ENCODE measurements at places on chromosomes 11 and 22.

DNA sequence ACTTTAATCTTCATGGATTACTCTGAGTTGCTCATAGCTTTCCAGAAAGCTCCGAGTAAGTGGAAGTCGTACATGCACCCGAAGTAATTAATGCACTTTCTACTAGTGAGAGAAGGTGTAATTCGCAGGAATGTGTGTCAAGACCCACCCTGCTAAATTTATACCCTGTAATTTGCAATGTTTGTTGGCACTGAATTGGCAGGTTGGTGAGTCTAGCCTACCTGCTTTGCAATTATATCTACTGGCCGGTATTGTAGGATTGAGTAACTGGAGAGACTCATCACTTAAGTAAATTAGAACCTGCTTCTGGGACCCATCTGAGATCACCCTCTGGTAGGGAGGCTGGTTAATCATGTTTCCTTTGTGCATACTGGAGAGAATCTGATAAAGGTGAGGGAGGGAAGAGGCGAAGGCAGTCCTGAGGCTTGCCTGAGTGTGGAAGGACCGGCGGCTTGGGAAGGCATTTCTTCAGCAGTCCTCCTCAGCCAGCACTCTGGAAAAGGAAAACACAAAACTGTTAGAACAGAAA is 63.3 kb downstream of the LDLRAD3 start:
- H3K27ac ChIP-seq, result no peak overlapping the region
- no peaks in the 10 kb centered on the region for H3K36me3 ChIP-seq
- peaks cover 34% of the 10 kb centered on the region for H3K4me1 ChIP-seq

- no peaks in the 10 kb centered on the region for H3K27me3 ChIP-seq
- no peaks in the 10 kb centered on the region for H3K36me3 ChIP-seq
- peak overlapping the region; percentile 89 for H3K27ac ChIP-seq
- peak; percentile 93 for DNase-seq
- H3K4me3 ChIP-seq, result peak overlapping the region; percentile 49
- peaks cover 6% of the 10 kb centered on the region for H3K4me1 ChIP-seq
These were observed 38.0 kb downstream of the ETS1 start for GRCh38 chr11:128549256-128549944.

DNA sequence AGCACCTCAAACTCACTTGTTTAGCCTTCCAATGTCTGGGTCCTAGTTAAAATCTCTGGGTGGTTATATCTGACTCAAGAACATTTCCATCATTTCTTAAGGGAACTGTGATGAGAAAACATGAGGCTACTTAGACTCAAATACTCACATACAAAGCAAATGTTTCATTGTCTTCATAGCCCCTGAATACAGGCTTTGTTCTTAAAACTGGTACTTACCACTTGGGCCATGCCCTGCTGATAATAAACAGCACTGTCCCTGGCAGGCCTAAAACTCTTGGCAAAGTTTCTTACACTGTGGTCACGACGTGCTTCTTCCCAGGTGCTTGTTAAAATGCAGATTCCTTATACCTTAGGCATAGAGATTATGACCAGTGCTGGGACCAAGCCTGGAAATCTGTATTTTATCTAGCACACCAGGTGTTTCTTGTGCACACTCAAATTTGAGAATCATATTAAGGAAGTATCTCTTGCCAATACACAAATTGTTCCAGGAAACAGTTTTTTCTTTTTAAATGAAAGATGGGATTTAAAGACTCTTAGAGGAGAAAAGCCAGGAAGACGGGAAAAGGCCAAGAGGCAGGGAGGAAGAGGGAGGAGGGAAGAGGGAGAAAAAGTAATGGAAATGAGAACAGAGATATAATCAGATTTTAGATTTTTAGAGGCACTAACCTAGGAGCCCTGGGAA is 287.9 kb upstream of the MPPED2 start:
- no peak overlapping the region for H3K27ac ChIP-seq
- H3K4me3 ChIP-seq, result no peak overlapping the region

DNA sequence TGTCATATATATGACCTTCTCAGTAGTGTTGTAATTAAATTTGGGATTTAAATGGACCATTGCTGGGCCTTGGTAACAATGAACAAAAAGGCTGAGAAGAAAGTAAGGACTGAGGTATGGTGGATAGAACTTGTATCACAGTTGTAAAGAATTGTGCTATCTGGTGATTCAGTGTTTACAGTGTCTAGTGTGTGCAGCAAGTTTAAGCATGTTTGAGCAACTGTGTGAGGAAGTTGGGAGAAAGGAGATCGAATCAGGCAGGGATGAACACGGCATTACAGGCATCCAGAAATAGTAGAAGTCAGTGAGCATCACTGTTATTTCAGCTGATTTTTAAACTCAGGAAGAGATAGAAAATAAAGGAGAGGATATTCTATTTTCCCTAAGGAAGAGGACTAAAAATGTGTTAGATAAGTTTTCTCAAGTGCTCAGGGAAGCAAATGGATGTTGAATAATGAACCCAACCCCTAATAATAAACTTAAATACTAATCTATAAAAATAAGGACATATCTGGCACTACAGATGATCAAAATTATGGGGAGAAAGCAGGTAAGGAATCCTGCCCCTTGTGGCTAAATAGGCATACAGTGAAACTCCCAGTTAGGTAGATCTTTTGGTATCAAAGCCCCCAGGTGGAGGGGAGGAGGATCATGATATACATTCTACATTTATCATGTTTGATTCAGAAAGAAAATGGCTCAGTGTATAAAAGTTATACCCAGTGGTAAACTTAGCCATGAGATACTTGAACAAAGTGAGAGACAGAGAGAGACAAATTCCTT is 361.0 kb upstream of the ANO3 start:
- H3K4me1 ChIP-seq, result no peaks in the 10 kb centered on the region
- no peaks in the 10 kb centered on the region for H3K27me3 ChIP-seq
- no peak for DNase-seq
- no peaks in the 10 kb centered on the region for H3K36me3 ChIP-seq
- no peak overlapping the region for H3K4me3 ChIP-seq

DNA sequence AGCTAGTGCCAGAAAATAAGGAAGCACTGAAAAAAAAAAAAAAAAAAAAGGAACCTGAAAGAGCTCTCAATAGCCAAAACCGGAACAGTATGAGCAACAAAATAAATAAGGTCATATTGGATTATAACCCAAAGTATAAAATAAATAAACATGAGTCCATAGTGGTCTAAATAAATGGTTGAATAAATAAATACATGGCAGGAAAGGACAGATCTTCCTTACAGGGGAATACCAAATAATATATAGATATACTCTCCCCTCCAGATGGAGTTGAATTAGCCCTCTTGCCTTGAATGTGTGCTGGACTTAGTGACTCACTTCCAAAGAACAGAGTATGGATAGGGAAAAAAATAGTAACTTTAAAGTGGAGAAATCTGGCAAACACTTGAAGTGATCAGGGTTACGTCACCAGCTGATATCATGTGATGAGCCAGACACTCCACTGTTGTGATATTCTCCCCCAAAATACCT is 14.3 kb upstream of the ARRB1 start:
- no peak for DNase-seq
- H3K4me1 ChIP-seq, result no peaks in the 10 kb centered on the region
- no peaks in the 10 kb centered on the region for H3K36me3 ChIP-seq
- H3K4me3 ChIP-seq, result no peak overlapping the region
- H3K27me3 ChIP-seq, result no peaks in the 10 kb centered on the region

DNA sequence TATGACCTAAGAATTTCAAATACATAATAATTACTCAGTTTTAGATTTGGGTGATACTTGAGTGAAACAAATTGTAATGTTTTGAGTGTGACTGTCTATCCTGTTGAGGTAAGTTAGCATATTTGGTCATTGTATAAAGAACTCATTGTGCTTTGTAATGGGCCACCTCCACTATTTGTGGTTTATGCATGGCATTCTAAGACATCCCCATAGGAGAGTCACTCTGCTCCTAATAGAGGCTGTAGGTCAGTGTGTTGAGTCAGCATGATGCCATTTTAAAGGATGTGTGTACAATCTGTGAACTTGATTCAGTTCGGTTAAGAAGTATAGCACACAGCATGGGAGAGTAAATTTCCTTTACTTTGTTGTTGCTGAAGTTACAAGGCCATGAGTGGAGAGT is 1112.4 kb downstream of the JRKL start:
- no peaks in the 10 kb centered on the region for H3K27me3 ChIP-seq
- no peak for DNase-seq
- no peak overlapping the region for H3K4me3 ChIP-seq
- H3K27ac ChIP-seq, result no peak overlapping the region

DNA sequence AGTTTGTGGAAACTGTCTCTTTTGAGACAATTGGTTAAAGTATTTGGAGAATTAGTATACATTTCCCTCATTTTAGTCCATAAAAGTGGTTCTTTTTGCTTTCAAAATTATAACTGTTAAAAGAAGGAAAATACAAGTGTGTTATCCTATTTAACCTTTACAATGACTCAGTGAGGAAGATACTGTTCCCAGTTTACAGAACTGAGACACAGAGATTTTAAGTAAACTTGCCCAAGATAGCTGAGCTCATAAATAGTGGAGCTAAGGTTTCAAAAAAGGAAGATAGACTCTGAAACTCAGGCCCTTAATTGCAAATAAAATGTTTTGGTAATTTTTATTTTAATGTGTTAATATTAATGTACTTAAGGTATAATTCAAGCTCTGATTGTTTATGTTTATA is 58.9 kb downstream of the DKK3 start:
- H3K36me3 ChIP-seq, result peaks cover 26% of the 10 kb centered on the region
- H3K27ac ChIP-seq, result no peak overlapping the region
- H3K4me1 ChIP-seq, result no peaks in the 10 kb centered on the region
- DNase-seq, result no peak

GRCh38 chr22:43853328-43853931 is 8.9 kb downstream of the SULT4A1 start:
- no peak overlapping the region for H3K27ac ChIP-seq
- DNase-seq, result no peak
- no peak overlapping the region for H3K4me3 ChIP-seq
- H3K4me1 ChIP-seq, result no peaks in the 10 kb centered on the region

Measured in heart right ventricle (tissue), 16 donors.